ENCODE measurements at places on chromosomes 16 and 17.

- no peak for DNase-seq
Measured at GRCh38 chr16:28880955-28881354, 2.7 kb downstream of the ATP2A1 start.

DNA sequence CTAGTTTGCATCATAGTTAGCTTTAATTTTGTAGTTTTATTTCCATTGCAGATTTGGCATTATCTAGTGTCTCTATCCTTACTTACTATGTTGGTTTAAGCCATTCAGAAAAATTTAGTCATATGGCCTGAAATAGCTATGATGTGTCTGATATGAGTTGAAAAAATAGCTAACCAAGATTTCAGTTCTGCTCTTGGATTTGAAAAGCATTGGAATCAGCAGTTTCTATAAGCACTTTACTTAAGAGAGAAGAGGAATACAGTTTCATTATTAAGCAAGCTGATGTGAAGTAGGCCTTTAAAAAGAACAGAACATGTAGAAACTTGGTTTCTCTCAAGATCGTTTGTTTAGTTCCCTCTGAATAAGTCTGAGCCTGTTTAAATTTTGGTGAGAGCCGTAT lies 25.9 kb downstream of the LPCAT2 start:
- no peak for DNase-seq

DNA sequence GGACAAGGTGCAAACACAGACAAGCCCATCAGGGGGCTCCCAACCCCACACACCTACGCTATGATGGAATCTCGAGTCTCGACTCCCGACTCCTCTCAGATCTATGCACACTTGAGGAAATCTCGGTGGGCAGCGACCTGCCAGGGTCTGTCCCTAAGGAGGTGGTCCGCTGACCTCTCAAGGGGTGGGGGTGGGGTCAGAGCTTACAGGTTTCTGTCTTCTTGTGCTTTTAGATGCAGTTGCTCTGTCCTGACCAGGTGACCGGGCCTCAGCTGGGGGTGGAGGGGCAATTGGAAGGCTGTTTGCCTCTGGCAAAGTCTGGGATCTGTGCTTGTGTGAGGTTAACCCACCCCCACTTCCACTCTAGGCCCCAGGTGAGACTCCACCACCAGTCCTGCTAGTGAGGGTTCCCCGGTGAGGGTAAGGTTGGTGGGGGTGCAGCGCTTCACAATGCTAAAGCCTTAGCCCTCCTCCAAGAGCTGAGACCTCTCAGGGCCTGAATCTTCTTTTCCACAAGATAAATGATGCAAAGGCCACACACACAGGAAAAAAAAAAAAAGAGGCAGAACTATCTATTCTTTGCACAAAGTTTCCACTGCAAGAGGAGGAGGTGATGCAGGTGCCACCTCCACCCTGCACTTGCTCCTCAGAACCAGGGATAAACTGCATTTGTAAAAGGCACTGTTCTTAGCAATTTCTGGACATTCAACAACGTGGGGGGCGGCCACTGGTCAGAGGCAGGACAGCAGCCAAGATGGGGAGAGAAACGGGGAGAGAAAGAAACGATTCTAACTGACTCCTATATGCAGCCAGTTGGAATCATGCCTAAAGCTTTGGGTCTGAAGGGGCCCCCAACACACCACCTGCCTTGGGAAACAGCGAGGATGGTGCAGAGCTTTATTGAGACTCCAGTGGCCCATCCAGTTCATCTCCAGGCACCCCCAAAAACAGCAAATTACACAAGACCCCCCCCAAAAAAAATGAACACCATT lies 4.1 kb downstream of the CISD3 start:
- no peak for DNase-seq

- no peak for DNase-seq
Measured at GRCh38 chr16:83011939-83012338, 385.2 kb downstream of the CDH13 start.

DNA sequence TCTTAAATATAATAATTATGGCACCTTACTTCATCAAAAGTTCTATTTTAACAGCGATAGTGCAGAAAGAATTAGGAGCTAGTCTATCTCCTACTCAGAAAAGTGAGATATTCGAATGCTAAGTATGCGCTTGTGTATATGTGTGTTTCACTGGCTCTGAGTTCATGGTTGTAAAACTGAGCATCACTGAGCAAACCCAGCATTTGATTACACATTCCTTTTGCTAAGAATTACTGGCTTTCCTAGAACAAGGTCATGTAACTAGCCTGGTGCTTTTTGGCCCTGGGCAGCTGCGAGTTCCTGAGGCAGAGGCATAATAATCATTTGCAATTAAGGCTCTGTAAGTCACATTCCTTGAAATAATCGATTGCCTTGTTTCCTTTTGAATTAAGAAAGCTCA lies 157.2 kb downstream of the SNX29 start:
- no peak for DNase-seq

DNA sequence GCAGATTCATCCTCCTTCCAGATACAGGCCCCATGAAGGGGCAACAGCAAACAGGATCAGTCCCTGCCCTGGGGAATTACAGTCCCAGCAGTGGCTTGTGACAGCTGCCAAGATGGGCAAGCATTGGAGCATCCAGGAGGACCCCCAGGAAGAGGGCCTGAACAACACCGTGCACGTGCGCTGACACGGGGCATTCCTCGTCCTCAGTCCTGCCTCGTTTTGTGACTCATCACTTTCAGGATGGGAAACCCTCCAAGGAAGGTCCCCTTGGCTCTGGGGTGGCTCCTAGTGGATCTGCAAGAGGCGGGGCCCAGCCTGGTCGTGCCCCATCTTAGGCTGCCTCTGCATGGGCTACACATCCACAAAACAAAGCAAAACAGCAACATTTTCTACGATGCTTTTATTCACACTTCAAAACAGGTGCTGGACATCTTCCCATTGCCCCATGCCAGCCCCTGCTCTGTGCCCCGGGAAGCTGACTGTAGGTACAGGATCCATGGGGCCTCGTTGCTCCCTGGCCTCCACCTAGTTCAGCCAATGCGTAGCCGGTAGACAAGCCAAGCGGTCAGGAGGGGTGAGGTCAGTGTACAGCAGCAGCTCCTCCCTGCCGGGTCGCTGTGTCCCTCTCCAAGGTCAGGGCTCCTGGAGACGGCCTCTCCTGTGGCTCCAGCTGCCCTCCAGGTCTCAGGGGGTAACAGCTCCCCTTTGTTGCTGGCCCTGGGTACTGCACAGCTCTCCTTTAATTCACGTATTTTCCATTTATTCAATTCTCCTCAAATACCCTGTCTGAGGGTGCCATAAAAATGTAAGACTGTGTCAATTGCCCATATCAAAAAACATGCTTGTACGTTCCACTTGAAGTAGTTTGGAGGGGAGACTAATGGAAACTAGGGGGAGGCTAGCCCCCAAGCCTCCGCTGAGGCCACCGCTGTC lies 32.2 kb downstream of the ACTG1 start:
- DNase-seq, result peak; percentile 67

DNA sequence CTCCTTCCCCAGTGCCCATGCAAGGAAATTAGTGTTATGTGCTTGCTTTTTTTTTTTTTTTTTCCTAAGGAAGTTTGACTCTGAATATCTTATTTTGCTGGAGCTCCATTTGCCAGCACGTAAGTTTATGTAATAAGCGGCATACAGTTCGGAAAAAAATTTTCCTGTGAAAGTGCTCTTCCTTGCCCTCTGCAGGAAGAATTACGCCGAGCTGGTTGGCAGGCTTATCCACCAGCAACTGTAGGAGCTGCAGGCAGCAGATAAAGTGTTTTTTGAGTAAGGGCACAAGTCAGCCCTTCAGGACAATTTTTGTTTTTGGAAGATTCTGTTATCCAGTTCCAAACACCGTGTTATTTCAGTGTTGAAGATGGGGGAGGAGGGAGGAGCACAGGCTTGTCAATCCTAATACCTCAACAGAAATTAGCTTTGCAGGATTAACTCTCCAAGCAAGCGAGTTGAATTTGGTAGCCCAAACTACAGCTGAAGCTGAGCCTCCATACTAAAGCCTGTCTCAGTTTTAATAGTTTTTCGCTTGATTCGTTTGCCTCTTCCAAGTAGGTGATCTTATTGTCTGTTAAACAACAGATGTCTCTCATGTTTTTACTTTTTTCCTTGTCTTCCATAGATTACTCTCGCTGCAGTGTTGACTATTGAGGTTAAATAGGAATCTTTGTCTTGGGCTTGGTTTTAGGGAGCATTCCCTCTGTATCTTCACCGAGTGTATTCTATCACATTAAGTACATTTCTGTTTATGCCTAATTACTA lies 1.1 kb downstream of the SPECC1 start:
- DNase-seq, result peak; percentile 69

DNA sequence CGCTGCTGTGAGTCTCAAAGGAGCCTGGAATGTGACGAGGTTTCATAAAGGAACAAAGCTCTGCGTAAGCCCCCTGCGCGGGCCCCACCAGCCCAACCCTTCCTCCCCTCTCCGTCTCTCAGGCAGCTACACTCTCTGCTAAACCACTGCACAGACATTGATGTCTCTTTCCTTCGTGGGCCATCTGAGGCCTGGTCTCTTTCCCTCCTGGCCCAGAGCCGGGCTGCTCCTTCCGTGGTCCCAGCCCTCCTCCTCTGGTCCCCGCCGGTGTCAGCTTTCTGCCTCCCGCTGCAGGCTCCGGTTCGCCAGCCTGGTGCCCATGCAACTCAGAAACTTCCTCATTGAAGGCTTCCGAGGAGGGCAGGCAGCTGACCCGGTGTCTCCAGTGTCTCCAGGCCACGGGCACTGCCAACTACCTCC lies 7.4 kb downstream of the SCARF1 start:
- no peak for DNase-seq

DNA sequence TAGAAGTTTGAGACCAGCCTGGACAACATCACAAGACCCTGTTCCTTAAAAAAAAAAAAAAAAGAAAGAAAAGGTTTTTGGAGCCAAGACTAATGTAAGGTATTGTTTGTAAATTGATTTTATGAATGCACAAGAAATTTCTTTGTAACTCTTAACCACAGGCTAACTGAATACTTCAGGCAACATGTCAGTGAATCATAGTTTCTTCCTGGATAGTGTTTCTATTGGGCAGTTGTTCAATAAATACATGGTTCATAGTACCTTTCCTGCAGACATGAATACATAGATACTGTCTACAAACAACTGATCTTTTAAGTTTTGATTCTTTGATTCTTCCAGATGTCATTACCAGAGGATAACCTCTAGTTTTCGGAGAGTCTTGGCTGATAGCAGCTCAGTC lies 11.6 kb downstream of the DDX42 start:
- DNase-seq, result peak; percentile 63

DNA sequence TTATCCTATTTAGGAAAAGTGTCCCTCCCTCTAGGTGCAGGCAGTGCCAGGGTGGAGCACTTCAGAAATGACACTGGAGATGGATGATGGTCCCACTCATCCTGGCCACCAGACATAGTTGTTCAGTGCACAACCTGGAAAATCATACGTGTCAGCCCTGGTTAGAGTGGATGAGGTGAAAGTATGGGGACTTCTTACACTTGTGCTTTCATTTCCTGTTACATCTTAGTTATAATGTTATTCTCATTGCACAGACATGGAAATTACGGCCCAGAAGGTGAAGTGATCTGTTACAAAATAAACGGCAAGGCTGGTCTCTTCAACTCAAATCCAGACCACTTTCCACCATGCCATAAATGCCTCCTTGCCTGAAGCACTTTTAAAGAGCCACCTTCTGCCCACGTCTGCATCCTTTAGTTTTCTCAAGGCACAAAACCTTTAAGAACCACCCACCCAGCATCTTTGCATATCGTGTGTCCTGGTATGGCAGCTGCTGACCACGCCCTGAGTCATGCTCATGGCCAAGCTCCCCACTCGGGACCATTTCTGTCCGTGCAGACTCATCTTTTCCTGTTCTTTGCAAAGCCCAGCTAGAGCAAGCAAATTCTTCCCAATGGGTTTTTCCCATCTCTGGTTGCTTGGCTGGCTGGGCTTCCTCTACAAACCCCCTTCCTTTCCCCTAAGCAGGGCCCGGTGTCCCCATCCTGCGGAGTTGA lies 22.4 kb downstream of the TBC1D3B start:
- DNase-seq, result no peak

GRCh38 chr17:10339051-10339450 lies 33.8 kb downstream of the MYH13 start:
- no peak for DNase-seq

DNA sequence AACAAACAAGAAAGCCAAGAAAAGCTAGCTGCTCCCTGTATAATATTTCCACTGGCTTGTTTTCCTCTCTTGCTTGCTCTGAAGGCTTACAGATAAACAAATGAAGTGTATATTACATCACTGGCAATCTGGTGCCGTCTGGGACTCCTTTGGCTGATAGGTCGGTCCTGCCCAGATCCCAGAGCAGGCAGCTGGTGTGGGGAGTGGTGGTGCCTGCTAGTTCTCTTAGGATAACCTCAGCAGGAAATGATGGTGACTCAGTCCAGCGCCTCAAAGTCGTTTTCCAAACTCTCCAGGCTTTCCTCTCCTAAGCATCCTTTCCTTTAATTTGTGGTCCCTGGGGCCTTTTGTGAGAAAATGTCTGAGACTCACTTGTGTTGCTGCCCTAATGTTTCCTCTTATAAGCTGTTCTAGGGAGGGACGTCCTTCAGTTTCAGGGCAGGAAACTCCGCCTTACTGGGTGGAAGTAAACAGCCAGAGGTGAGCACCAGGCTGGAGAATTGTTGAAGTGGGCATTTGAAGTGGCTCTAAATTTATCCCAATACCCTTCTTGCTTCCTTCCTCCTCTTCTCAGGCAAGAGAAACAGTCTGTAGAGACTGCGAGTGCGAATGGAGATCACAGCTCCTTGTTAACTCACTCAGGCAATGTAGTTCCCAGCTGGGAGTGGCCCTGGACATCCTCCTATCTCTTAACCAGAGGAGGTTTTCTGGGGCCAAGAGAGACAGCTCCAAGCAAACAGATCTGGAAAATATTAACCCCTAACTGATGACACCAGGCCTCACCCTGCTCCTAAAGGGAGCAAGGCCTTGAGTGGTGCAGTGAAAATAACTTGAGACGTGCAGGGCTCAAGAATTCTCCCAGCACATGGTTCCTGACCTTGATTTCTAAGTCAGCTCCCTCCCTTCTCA lies 34.9 kb downstream of the CD300LF start:
- peak; percentile 21 for DNase-seq

DNA sequence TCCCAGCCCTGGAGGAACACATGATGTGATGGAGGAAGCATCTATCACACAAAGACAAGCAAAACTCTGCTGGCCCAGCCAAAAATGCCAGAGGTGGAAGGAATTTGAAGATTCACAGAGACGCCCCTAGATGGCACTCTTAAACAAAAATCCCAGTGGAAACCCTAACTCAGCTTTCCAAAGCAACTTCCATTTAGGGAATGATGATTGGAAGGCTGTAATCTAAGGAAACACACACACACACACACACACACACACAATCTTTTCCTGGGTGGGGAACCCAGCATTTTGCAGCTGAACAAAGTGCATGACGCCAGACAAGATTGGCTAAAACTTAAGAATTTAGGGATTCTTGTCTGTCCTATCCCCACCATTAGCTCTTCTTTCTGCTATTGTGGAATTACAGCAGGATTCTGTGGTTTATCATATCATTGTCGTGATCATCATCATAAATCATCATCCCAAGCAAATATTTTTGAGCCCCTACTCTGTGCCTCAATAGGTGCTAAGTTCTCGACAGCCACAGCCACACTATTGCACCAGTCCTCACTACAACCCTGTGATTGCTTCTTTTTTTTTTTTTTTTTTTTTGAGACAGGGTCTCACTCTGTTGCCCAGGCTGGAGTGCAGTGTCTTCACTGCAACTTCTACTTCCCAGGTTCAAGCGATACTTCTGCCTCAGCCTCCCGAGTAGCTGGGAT lies 1.6 kb upstream of the LDAF1 start:
- DNase-seq, result peak; percentile 90
